ENCODE measurements at places on chromosomes 5 and 9.

GRCh38 chr9:90909225-90909624 is 107.6 kb downstream of the SYK start:
- DNase-seq = no peak

DNA sequence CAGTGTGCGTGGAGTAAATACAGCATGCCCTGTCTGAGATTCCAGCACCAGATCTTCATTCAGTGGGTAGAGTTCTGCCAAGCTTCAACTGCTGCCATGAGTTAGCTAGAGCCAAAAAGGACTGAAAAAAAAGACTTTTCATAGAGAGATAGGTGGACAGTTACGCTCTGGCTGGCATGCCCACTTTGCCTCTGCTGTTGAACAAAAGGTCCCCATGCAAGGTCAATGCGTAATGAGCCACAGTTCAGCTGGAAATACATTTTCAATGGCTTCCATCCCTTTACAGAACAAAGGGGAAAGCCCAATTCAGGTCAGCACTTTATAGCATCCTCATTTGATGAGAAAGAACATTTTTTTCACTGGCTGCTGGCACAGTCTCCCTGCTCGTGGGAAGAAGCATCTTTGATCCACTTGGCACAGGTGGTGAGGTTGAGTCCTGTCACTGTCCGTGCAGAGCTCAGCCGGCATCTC is 86.9 kb upstream of the ERCC6L2 start:
- DNase-seq = no peak

- DNase-seq = no peak
These were observed 1176.1 kb downstream of the CDH9 start for GRCh38 chr5:25862276-25862675.

GRCh38 chr9:21967169-21967568 is 27.0 kb downstream of the CDKN2A start:
- DNase-seq = no peak

DNA sequence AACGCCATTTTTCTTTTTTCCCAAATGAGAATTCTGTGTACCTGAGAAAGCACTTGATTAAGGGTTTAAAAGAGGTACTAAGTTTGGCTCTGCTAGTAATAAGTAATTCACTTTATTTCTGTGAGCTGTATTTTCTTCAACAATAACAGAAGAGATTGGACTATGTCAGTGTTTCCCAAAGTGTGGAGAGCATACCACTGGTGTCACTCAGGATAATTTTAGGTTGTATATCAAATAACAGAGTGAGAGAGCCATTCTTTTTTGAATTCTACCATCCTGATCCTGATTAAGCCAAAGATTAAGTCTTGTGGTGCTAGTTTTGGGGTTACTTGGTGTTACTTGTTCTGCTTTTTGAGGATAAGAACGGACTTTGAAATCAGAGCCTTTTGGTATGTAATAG is 142.3 kb upstream of the PPP1R2B start:
- no peak for DNase-seq
